ENCODE measurements at places on chromosomes 3 and 15. TPM values are rescaled to one million over a fixed set of nuclear protein-coding genes. Genes with fewer than 3 reads are reported as not detected.

GRCh38 chr15:74635228-74635627, 19.6 kb downstream of the CLK3 start:
- H3K4me1 ChIP-seq = no peaks in the 10 kb centered on the region
- no peaks in the 10 kb centered on the region for H3K36me3 ChIP-seq
- peak; percentile 81 for DNase-seq
- no peaks in the 10 kb centered on the region for H3K27me3 ChIP-seq
- no peak overlapping the region for H3K27ac ChIP-seq

DNA sequence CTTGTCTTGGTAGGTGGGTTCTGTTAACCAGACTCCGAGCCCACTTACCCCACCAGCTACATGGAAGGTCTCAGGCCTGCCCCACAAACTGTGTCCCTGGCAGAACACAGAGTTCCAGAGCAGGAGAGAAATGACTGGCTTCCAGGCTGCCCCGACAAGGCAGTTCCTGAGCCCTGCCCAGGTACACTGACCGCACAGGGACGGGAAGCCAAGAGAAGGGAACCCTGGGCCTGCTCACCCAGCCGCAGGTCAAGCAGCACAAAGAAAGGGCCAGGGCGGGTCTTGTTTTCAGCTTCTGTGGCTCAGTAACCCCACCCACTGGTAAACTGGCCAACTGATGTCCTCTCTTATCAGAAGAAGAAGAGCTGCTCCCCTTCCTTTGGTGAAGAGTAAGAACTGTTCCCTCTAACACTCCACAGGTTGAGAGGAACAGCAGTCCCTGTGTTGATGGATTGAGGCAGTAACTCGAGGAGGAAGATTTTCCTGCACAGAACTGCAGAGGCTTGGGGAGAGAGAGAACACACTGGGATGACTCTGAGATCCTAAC, 68.4 kb downstream of the CRTC3 start:
- H3K4me1 ChIP-seq = no peaks in the 10 kb centered on the region
- H3K4me3 ChIP-seq = no peak overlapping the region
- no peaks in the 10 kb centered on the region for H3K36me3 ChIP-seq
- H3K27ac ChIP-seq = peak overlapping the region; percentile 48

Gene MFGE8
- total RNA-seq = 337 TPM

- H3K27ac ChIP-seq = no peak overlapping the region
- no peak overlapping the region for H3K4me3 ChIP-seq
Observed at GRCh38 chr15:29418178-29418577, 148.6 kb upstream of the NSMCE3 start.

DNA sequence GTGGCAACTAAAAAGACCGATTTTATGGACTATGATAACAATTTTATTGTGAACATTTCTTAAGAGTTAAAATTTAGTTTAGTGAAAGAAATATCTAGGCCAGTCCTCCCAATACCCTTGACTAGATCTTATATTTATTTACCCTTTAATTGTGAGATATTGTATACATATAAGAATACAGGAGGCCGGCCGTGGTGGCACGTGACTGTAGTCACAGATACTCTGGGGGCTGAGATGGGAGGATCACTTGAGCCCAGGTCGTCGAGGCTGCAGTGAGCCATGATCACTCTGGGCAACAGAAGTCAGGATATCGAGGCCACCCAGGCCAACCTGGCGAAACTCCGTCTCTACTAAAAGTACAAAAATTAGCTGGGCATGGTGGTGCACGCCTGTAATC, 756 bp upstream of the RMDN3 start:
- no peak for DNase-seq
- peak overlapping the region; percentile 95 for H3K27ac ChIP-seq
- peak overlapping the region; percentile 27 for H3K4me3 ChIP-seq
- no peaks in the 10 kb centered on the region for H3K36me3 ChIP-seq
- no peaks in the 10 kb centered on the region for H3K27me3 ChIP-seq

GRCh38 chr15:81295486-81296121, 28.3 kb downstream of the STARD5 start:
- H3K27ac ChIP-seq = no peak overlapping the region
- no peak for DNase-seq
- H3K27me3 ChIP-seq = no peaks in the 10 kb centered on the region
- no peaks in the 10 kb centered on the region for H3K4me1 ChIP-seq
- no peaks in the 10 kb centered on the region for H3K36me3 ChIP-seq

Gene ST6GAL1
- 109 TPM for total RNA-seq
